ENCODE measurements at places on chromosomes 7 and 10.

DNA sequence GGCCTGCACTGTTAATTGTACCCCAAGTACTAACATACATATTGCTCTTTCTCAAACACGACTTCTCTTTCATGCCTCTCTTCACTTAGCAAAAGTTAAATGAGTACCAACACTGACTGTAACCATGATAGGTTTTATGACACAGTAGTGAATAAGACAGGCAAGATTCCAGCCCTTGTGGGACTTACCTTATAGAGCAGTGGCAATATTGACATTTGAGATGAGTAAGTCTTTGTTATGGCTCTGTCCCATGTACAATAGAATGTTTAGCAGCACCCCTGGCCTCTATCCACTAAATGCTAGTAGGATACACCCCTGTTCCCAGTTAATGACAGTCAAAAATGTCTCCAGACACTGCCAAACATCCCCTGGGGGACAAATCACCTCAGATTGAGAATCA, 11.9 kb upstream of the COL1A2 start:
- DNase-seq: no peak

DNA sequence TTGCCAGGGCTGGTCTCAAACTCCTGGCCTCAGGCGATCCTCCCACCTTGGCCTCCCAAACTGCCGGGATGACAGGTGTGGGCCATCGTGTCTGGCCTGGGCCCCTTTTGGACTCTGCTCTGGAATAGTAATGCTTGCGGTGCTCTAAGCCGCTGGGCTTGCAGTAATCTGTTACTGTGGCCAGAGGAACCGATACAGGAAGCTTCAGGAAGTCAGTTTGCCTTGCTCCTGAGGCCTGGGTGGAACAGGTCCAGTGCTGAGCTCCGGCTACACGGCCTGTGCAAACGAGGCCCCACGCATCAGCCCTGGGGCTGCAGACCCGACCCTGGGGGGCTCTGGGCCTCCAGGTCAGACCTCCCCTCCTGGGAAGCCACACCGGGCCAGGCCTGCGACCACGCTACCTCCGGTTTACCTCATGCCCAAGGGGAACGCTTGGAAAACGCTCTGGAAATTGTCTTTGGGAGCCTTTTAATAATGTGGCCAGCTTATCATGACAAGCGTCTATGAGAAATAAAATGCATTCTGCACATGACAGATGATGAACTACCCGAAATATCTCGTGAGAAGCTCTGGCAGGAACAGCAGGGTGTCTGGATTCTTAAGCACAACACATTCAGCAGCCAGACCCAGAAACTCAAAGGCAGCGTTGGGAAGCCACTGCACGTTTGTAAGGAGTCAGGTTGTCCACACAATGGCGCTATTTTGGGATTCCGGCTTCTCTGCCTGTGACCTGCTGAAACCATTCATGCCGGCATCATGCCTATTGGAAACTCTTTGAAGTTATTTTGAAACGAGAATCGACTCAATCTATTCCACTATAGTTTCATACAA, 10.1 kb upstream of the ADAP1 start:
- no peak for DNase-seq

GRCh38 chr10:77983384-77984341, 45.7 kb downstream of the POLR3A start:
- DNase-seq: no peak

DNA sequence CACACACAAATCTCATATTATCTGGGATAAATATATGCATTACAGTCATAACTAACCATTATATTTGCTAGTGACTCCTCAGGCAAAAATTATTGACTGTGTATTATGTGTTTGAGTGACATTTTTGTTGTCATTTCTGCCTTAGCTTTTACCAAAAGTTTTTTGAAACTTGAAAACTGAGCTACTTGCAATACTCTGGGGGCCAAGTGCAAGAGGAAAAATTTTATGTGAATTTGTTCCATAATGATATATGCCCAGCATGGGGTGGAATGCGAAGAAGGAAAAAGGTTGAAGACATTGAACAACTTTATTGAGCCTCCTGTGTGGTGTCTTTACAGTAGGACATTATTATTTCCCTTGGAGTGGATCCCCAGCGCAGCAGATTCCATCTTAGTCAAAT, 176.8 kb upstream of the FERD3L start:
- DNase-seq: no peak

DNA sequence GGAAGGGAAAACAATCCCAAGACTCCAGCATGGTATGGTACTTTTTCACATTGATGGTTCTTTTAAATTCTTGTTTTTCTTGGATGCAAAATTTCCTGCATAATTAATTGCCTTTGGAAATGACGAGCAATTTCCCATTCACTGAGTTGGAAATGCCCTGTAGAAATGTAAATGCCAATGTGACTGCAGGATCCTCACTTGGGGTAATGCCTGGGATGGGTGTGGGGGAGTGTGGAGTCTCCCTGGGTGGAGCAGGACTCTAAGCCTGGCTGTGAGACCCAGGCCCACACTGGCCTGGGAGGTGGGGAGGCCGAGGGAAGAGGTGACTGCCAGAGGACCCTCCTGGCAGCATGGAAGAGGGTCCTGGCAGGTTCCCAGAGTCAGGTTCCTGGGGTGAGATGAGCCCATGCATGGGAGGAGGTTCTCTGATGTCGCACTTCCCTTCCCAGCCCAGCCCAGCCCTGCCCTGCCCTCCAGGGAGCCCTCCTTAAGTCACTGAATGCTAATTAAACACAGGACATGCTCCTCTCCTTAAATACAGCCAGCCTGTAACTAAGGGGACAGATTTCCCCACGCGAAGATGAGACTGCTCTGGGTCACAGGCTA, 157.9 kb downstream of the GFRA1 start:
- DNase-seq: no peak

- DNase-seq: no peak
Measured at GRCh38 chr7:88835147-88835728, 39.7 kb upstream of the TEX47 start.

DNA sequence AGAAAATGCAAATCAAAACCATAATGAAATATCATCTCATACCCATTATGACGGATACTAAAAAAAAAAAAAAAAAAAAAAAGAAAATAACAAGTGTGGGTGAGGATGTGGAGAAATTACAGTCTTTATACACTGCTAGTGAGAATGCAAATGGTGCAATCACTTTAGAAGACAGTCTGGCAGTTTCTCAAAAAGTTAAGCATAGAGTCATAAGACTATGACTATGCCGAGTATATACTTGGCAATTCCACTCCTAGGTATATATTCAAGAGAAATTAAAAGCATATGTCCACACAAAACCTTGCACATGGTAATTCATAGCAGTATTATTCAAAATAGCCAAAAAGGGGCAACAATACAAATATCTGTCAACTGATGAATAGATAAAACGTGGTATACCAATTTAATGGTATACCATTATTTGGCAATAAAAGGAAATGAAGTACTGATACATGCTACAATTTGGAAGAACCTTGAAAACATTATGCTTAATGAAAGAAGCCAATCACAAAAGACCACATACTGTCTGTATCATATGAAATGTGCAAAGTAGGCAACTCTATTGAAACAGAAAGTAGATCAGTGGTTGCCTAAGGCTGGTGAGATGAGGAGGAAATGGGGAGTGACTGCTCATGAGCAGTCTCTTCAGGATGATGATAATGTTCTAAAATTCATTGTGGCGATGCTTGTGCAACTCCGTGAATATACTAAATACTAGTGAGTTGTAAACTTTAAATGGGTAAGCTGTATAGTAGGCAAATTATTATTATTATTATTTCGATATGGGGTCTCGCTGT, 90.1 kb upstream of the NANOS1 start:
- DNase-seq: no peak

- DNase-seq: no peak
Measured at GRCh38 chr10:84201244-84201606, 6.9 kb downstream of the CDHR1 start.

All from stimulated activated CD4-positive, alpha-beta T cell treated with anti-CD3 and anti-CD28 coated beads, Interleukin-15, amount 100 ng/mL, for 1 hour (primary cell).